ENCODE measurements at places on chromosomes 1 and 21.

- no peak for DNase-seq
These were observed 105.9 kb upstream of the KCNK2 start for GRCh38 chr1:214976665-214977064.

DNA sequence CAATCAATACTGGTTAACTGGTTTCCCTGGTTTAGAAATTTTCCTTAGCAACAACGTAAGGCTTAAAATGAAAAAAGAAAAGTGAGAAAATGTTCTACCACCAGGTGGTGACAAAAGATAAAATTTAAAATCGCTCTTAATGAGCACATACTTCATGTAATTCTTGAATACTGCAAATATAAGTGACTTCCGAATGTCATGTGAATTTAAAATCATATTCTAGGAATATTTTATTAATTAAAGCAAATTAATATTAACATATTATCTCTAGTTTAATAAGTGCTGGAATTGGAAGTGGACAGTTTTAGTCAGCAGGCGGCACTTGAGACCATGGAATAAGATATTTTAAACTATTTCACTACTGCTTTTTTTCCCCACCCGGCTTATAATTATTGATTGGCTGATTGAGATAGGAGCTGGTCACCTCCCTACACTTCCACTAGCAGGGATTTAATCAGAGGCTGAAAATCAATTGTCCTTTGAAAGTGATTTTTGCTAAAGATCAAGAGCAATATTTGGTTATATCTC lies 5.0 kb upstream of the ADAMTS1 start:
- DNase-seq, result peak; percentile 37

GRCh38 chr1:78440381-78440793 lies 50.4 kb upstream of the PTGFR start:
- no peak for DNase-seq

DNA sequence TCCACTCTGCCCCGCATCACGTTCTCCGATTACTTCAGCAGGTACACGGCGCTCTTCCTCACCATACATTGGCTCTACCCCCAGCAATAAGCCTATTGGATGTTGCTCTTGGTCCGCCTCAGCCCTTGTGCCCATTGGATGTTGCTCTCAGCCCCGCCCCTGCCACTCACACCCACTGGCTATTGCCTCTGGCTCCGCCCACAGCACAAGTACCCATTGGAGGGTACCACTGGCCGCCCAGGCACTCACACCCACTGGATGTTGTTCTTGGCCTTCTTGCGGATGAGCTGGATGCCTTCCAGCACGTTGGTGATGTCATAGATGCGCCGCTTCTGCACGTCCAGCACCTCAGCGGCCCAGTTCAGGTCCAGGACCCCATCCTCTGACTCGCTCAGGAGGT lies 9.4 kb downstream of the E2F2 start:
- no peak for DNase-seq

DNA sequence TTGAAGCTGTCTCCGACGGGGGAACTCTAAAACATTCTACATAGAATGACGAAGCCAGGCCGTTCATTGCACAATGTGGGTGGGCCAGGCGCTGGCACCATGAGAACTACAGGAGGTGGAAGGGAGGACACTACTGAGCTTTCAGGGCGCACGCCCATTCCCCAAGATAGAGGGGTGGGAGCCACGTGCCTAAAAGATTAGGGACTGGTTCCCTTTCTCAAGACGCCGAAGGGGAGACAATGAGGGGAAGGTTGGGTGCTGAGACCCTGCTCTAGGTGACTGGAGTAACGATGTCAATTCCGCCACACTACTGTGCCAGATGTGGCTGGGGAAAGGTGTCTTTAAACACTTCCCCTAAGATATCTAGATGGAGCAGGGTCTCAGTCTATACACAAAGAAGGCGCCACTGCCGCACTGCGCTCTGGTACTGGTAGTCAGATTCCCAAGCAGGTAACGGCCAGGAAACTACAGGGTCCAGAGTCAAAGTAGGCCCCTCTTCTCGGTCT lies 782 bp downstream of the CSDE1 start:
- peak; percentile 63 for DNase-seq

GRCh38 chr1:10915594-10915993 lies 96.9 kb upstream of the TARDBP start:
- no peak for DNase-seq

DNA sequence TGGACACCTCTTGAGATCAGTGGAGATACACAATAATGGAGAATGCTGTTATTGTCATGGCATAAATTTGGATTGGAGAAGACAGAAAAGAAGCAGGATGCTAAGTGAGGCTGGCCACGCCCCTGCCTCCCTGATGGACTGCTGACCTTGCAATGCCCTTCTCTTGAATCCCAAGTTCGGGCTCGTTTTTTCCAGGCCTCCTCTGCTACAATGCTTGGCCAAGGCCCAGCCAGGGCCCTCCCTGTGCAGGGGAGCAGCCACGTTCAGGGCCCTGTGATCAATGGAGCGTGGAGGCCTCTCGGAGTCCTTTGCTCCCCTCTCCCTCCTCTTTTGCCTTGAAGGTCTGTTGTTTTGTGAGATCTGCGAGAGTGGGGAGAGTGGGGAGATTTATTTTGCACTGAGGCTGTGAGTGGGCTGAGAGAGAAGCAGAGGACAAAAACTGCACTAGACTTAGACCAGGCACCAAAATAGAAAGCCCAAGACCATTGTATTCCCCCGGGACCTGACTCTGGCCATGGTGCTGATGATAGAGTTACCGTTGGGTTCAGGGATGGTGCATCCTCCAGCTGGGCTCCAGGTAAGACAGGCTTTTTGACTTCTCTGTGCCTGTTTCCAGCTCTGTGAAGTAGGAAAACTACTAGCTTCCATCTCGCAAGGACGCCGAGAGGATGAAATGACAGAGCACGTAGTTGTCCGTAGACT lies 268.6 kb downstream of the KAZN start:
- DNase-seq, result no peak

GRCh38 chr1:113135460-113135859 lies 62.5 kb downstream of the LRIG2 start:
- no peak for DNase-seq

- DNase-seq, result peak; percentile 37
These were observed 36.3 kb downstream of the DMAP1 start for GRCh38 chr1:44249543-44249942.

DNA sequence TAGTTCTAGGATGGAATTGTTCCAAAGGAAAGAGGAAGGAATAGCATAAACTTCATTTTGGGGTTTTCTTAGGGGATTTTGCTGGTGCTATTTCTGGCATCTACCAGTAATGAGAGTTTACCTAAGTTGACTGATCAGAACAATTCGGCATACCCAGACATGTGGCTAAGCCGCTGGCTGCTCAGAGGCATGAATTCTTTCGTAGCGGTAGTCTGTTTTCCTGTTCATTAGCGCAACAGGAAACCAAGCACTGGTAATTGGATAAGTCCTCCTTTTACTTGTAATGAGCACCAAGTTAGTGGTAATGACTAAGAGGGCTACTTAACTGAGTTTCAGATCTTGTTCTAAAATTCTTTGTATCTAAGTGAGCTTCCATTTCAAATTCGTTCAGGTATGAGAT lies 38.6 kb downstream of the C21orf91 start:
- no peak for DNase-seq

DNA sequence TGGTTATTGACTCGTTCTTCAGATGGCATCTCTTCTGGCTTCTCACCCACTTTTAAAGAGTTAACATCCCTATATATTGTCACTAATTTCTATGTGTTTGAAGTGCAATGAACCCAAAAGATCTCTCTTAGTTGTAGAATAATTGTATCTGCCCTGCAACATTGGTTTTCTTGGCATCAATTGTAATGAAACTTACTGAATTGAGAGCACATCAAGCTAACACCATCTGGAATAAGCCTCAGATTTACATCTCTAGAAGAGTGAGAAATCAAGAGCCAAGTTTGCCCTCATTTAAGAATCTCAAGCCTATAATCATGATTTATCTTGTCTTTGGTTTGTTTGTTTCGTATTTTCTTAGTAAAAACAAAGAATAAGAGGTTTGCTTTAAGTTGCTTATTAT lies 372.6 kb upstream of the LRRC7 start:
- no peak for DNase-seq

DNA sequence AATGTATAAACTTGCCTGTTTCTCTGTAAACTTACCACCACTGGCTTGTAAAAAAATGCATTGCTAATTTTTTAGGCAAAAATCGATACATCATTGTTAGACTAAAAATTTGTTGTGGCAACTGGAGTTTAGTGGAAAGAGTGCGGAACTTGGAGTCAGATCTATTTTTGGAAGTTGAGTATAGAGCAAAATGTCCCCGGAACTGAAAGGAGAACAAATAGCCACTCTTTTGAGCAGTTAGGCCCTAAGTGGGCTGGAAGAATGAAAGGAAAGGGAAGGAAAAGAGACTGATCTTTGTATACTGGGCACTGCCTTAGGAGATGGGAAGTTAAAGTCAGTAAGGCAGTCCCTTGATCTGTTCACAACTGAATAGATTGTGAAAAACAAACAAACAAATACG lies 30.2 kb downstream of the OPTC start:
- DNase-seq, result no peak

DNA sequence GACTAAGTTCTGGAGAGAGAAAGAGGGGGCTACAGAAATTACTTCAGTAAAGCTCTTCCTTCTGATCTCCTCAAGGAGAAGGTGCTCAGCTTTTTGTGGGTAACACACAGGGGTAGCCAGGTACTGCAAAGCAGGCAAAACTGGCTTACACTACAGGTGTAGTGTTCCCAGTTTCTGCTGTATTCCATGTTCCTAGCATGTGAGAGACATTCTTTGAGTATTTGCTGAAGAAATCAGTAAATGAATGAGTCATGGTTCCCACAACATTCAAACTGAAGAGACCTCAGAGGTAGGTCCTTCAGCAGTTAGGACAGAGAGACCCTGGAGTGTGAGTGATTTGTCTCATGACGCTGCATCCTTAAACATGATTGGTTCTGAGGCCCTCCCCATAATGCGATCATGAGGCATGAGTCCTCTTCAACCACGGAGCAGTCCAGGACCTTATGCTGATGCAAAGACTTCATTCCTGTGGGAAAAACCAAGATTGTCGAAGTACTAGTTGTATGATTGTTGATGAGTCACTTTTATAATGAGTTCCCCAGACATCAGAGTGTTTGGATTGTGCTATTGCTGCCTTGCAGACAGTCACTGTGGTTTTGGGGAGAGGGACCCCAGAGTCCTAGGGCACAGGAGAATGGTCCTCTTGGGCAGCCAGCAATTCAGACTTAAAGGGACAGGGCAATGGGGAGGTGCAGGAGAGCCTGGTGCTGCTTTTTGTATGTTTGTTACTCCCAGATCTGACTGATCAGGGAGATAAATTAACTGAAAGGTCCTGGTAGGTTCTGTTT lies 2.7 kb upstream of the OR10J4 start:
- DNase-seq, result no peak

DNA sequence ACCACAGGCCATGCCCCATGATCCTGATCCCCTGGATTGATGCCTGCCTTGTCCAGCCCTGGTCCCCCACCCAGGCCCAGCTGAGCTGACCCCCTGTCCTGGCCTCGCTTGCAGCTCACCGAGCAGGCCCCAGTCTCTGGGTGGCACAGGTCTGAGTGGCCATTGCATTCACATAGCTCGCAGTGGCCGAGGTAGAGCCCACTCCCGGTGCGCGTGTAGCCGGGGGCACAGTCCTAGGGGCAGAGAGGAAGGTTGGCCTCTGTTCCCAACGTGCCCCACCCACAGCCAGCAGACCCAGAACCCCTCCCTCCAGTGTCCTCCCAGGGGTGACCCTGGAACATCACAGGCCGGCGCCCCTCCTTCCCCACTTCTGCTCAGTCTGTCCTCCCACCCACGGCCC lies 51.9 kb downstream of the LDLRAD2 start:
- no peak for DNase-seq

DNA sequence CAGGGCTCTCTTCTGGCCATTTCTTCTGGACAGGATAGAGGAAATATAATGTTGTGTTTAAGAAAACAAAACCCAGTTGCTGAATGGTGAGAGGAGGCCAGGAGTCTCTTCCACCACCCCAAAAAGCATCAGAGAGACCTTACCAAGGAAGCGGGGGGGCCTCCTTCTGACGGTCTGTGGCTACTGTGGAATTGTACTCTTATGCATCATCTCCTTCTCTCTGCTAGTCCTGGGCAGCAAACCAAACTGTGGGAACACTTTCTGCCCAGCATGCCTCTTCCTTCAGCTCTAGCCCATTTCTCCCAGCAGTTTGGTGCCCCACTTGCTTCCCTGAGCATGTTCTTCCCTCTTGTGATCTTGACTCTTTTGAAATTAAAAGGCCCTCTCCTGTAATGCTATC lies 157.7 kb downstream of the HHIPL2 start:
- DNase-seq, result no peak

DNA sequence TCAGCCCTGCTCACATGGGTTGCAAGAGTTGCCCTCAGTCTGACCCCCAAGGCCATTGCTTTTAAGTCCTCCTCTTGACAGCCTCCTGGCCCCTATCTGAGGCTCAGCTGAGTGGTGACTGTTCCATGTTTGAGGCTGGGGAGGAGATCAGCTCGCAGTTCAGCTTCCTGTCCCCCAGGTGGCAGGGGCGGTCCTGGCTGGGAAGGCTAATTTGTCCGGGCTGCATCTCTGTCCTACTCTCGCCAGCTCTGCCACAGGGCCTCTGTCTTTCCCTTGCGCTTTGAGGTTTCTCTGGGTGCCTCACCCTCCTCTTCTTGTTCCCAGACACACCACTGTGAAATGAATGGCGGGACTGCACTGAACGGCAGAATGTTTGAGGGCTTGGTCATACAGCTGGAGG lies 157.3 kb downstream of the KCNJ6 start:
- DNase-seq, result peak; percentile 79

GRCh38 chr1:113859478-113860175 lies 11.9 kb downstream of the PTPN22 start:
- DNase-seq, result no peak

GRCh38 chr1:222928212-222928611 lies 113.4 kb downstream of the DISP1 start:
- DNase-seq, result peak; percentile 73

DNA sequence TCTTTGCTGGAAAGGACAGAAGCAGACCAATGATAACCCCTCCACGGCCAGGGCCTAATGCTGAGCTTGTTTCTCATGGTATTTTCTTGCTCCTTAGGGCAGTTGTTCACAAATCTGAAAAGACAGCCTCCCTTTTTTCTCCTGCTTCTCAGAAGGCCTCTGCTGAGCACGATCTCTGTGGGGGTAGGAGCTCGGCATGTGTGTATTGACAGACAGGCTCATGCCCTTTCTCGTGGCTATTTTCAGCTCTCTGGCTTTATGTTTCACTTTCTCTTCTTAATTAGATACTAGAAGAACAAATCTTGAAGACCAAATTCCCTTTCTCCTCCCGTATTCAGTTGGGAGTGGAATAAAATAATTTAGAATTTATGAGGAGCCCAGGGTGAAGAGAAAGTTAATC lies 768 bp upstream of the RIIAD1 start:
- no peak for DNase-seq

DNA sequence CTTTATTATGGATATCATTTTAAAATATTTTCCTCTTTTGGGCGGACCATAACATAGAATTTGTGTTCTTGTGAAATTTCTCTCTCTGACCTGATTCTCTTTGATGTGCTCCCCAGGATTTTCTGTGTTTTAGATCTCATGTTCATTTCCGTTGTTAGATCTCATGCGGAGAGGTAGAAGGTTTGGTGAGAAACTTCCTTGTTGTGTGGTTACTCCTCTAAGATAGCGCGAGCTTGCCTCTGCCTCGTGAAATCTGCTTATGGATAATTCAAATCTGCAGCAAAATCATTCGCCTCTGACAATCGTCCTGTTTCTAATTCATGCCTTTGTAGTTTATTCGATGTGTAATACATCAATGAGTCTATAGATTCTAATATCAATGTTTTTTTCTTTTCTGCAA lies 580.4 kb downstream of the USP25 start:
- DNase-seq, result no peak

- no peak for DNase-seq
These were observed 12.0 kb upstream of the CASZ1 start for GRCh38 chr1:10808441-10808840.
